Activated T-cell treated with anti-CD3 and anti-CD28 coated beads for 24 hours (primary cell): ENCODE measurements at places on chromosomes 1 and 21.

DNA sequence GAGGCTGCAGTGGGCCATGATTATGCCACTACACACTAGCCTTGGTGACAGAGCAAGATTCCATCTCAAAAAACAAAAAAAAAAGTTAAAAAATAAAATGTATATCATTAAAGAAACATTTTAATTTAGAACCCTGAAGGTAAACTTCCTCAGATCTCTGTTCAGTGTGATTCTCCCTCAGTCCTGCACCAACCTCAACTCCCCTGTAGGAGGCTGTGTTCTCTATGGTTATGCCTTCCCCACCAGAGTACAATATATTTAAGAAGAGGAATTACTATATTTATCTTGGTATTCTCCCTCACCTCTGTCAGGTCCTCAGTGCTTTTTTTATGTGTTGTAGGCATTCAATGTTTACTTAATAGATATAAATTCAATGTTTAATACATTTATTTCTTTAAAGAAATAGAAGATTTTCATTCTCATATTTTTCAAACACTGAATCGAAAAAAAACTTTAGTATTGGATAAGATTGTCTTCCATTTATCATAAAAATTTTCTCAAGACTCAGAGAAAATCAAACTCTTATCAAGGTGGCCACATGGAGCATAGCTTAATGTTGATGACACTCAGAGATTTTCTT, 4.8 kb upstream of the LRRC8B start:
- no peak for DNase-seq

GRCh38 chr1:240823357-240823756, 211.4 kb upstream of the GREM2 start:
- no peak for DNase-seq

GRCh38 chr1:150789396-150789795, 18.7 kb downstream of the CTSK start:
- no peak for DNase-seq

DNA sequence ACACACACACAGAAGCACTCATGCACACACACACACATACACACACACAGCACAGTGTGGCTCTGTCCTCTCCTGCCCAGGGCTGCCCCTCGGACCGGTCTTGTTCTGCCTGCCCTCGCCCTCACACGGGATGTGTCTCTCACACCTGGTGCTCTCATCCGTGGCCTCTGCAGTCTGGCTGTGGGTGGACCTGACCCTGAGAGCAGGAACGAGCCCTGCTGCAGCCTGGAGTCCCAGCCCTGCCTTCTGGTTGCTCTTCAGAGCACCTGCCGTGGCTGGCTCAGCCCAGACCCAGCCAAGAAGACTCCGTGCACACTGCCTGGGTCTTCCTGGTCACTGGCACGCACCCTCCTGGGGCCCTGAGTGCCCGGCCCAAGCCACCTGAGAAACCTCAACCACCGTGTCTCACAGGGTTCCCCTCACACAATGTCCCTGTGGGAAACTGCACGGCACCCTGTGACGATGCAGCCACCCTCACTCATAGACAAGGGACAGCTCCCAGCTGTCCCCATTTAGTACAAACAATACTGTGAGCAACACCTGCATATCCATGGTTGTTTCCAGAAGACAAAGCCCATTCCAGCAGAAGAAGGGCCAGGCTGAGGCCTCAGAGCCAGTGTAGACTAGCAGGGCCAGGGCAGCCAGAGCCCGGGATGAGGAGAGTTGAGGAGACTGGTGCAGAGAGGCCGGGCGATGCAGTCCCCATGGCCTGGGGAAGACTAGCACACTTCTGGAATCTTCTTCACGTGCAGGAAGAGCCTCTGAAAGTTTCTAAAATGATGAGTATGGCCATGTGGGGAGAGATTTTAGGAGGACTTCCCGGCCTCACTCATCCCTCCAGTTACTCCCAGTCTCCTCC, 234.0 kb downstream of the NPHP4 start:
- no peak for DNase-seq

DNA sequence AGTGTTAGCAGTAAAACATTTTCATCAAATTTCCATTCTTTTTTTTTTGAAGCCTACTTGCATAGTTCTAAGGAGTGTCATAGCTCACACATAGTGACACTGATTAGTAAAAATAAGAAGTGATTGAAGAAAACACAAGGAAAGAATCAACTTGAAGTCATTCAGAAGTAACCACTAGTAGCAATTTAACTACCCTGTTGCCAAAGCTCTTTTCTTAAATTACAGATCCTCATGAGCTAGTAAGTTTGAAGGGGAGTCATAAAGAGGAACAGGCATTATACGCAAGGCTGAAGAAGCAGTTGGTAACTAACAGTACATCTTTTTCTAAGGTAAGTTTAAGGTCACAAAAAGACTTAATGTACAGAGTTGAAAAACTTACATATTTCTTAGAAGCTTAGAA, 332.2 kb downstream of the CHRM3 start:
- no peak for DNase-seq

- no peak for DNase-seq
These were observed 144.0 kb downstream of the MAGI3 start for GRCh38 chr1:113534130-113534817.

GRCh38 chr1:214552174-214552608, 789 bp upstream of the PTPN14 start:
- no peak for DNase-seq

GRCh38 chr21:21051109-21052055, 53.2 kb downstream of the NCAM2 start:
- no peak for DNase-seq

DNA sequence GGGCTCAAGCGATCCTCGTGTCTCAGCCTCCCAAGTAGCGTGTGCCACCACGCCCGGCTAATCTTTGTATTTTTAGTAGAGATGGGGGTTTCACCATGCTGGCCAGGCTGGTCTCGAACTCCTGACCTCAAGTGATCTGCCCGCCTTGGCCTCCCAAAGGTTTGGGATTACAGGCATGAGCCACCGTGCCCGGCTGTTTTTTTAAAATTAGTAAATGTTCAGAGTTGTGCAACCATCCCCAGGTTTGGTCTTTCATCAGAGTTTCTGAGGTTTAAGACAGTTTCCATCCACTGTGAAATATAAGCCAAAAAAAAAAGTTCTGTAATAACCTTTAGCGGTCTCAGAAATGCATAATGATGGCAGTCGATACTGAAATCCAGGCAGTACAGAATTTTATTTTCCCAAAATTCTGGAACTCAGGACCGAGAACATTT, 550 bp upstream of the SYT11 start:
- DNase-seq = no peak

- no peak for DNase-seq
These were observed 95.1 kb downstream of the KIAA0319L start for GRCh38 chr1:35461966-35462651.

GRCh38 chr1:157948312-157949073, 45.0 kb upstream of the KIRREL1 start:
- DNase-seq = no peak

GRCh38 chr1:205545991-205546390, 41.5 kb downstream of the CDK18 start:
- no peak for DNase-seq

DNA sequence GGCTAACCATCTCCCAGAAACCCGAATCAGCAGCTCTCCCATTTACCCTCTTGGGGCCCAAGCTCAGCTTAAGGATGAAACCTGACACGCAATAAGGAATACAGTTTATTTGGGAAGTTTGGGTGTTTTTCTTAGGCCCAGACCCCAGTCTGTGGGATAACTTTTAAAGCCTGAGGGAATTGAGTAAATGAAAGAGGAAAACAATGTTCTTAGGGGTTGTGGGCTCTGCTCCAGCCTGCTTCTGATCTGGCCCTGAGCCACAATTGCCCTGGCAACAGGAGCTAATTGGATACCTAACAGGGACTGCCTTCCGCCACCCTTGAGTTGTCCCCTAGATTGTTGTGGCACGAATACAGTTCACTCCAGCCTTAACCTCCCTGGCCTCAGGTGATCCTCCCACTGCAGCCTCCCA, 20.1 kb downstream of the DYRK3 start:
- DNase-seq = no peak

- DNase-seq = peak; percentile 73
These were observed 2.3 kb upstream of the RUNX1 start for GRCh38 chr21:35051287-35051818.

GRCh38 chr1:7006996-7007871, 222.0 kb downstream of the CAMTA1 start:
- DNase-seq = no peak

DNA sequence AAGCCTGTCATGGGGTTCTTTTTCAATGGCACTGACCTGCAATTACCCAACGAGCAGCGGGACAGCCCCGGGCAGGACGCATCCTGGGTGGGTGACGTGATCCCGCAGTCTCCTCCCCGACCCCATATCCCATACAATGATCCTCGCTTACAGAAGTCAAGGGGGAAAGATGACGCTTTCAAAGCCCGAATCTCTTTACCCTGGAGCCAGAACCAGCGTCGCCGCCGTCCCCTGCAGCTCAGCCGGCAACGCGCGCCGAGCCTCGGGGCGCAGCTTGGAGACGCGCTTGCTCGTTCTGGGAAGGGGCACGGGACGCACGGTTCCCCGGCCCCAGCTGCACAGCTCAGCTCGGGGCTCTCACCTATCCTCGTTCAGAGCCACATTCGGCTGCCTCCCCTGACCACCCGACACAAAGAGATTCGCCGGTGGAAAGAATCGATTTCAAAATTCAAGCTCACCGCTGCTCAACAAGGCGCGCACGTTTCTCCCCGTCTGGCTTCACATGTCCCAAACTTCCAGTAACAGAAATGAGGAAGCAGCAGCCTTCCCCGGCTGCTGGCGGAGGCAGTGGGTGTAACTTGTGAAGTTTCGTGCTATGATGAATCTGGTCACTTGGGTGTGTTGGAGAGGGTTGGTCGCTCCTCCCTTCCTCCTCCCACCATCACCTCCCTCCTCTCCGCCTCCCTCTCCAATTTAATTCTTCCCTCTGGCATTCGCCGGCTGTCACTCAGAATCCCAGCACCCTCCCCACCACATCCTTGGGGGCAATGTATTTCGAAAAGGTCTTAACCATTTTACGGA, at the start of gene TIAM1:
Gene TIAM1, minus strand, starts transcription at position 582 of the 801 bp plus-strand sequence. CDS start 77,289 bp downstream, outside the sequence.
- no peak for DNase-seq

GRCh38 chr1:44512313-44512885, 107.3 kb downstream of the RNF220 start:
- no peak for DNase-seq

DNA sequence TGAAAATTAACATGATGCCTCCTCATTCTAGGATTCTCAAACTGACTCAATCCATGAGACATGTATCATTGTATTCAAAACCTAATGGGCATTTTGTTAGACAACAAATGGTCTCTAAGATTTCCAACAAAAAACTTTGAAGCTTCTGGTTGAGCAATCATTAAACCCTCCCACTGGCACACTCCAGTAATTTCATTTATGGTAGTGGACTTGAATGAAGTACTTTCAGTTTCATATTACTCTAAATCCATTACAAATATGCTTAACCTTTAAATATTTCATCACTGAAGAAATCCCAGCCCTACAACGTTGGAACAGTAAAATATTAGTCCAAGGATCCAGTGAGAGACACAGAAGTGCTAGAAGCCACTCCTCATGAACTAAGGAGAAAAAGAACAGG, 43.5 kb downstream of the GBP6 start:
- DNase-seq = no peak

DNA sequence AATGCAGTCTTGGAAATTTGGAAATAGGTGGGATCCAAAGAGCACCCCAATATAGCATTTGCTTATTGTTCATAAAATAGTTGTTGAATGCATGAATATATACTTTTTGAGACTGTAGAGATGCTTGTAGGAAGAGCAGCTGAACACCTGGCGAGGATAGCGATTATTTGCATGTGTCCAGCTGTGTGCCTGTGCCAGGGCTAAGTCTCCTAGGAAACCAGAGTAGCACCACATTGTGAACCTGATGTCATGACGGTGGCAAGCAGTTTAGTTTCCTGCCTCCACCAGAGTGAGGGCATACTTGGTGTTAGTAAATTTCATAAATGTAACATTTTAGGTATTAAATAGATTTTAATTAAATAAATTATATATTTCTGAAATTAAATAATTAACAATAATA, 37.3 kb upstream of the IRF2BP2 start:
- DNase-seq = no peak
